IMR-90 (cell line): ENCODE measurements at places on chromosomes 7 and 10. TPM values are rescaled to one million over a fixed set of nuclear protein-coding genes. Genes with fewer than 3 reads are reported as not detected.

DNA sequence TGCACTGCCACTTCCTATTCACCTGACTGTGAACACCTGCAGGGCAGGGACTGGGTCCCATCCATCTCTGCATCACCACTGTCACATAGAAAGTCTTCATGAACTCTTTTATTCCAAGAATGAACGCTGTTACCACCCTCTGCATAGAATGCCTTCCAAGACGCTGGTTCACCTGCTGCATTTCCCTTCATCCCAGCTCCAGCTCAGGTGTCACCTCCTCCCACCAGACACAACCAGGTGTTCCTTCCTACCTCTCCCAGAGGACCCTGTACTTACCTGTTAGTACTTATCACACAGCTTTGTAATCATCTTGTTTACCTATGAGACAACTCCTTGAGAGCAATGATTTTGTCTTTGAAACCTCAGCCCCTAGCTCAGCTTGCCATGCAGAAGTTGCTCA is 31.1 kb downstream of the SORBS1 start:
- no peak for DNase-seq

GRCh38 chr7:102875700-102876295 is 37.0 kb upstream of the LRRC17 start:
- DNase-seq: peak; percentile 100

Gene HUS1
- 18.3 and 31.9 TPM in 2 replicates for total RNA-seq

GRCh38 chr7:129803546-129804081 is 149.1 kb downstream of the UBE2H start:
- no peak for DNase-seq

DNA sequence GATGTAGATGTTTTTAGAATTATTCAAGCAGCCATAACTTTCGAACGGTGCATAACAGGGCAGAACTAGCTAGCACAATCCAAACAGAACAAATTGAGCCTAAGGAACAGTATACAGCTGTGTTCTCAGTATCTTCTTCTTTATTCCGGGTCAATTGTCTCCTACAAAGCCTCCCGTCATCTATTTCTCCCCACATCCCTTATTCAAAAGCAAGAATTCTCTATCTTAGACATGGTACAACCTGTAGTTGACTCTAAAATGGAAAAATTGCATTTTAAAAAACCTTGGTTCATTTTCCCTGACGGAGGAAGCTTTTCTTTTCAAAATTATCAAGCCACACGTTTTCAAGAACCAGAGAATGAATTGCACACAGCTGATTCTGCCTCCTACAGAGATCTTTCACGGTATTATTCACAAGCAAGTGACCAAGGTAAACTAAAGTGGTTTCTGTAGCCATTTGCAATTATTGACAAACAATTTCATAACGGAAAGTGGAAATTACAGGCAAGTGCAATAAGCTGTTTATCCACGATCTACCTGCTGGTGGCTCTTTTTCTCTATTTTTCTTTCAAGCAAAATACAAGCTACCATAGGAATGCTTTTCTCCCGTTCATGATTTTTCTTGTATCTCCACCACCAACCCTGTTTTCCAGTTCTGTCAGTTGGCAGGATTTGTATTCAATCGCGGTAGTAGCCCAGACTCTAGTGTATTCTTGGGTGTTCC is 2.3 kb downstream of the GRM8 start:
- no peak for DNase-seq

- no peak for DNase-seq
These were observed 20.8 kb downstream of the LAT2 start for GRCh38 chr7:74230446-74231231.

GRCh38 chr7:133593561-133593960 is 340.7 kb downstream of the EXOC4 start:
- no peak for DNase-seq

Gene TMEM225B
- total RNA-seq: 0.54 and 0.56 TPM in 2 replicates

Gene LRRC61
- total RNA-seq: not detected in 2 replicates

- no peak for DNase-seq
These were observed 168.9 kb upstream of the TMEM72 start for GRCh38 chr10:44742248-44742647.

GRCh38 chr7:7977774-7978173 is 9.2 kb downstream of the GLCCI1 start:
- peak; percentile 55 for DNase-seq
